WTC11 (cell line): ENCODE measurements at places on chromosomes 3 and 15. TPM values are rescaled to one million over a fixed set of nuclear protein-coding genes. Genes with fewer than 3 reads are reported as not detected.

DNA sequence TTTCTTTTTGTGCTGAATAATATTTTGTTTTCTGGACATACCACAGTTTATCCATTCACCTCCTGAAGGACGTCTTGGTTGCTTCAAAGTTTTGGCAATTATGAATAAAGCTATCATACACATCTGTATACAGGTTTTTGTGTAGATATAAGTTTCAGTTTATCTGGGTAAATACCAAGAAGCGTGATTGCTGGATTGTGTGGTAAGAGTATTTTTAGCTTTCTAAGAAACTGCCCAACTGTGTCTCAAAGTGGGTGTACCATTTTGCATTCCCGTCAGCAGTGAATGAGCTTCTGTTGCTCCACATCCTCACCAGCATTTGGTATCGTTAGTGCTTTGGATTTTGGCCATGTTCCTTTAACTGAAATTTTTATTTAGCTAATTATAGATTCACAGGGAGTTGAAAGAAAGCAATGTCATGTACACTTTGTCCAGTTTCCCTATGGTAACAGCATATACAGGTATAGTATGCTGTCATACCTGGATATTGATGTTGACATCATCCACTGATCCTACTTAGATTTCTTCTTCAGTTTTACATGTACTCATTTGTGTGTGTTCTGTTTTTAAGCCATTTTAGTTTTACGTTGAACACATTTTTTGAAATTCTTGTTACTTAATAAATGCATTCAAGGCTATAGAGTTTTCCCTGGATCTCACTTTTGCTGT, 11.9 kb downstream of the ARID3B start:
- no peak for DNase-seq

GRCh38 chr3:108202834-108203233, 19.4 kb downstream of the IFT57 start:
- peak; percentile 38 for DNase-seq

C3orf49 gene
- total RNA-seq = not detected in 3 replicates

- DNase-seq = no peak
Observed at GRCh38 chr3:176663837-176664831, 533.1 kb downstream of the TBL1XR1 start.

CEP19 gene
- 1.4 to 1.5 TPM (median 1.4 TPM) in 3 replicates for total RNA-seq

- no peak for DNase-seq
Observed at GRCh38 chr3:126554560-126555525, 3.9 kb downstream of the C3orf22 start.

GRCh38 chr15:37824717-37825382, 109.6 kb upstream of the TMCO5A start:
- DNase-seq = no peak

RARB gene
- total RNA-seq = 0.14 TPM in 1 of 3 replicates, not detected in the others

UROC1 gene
- total RNA-seq = 0.09 TPM in 1 of 3 replicates, not detected in the others

SUCNR1 gene
- not detected in 3 replicates for total RNA-seq

DNA sequence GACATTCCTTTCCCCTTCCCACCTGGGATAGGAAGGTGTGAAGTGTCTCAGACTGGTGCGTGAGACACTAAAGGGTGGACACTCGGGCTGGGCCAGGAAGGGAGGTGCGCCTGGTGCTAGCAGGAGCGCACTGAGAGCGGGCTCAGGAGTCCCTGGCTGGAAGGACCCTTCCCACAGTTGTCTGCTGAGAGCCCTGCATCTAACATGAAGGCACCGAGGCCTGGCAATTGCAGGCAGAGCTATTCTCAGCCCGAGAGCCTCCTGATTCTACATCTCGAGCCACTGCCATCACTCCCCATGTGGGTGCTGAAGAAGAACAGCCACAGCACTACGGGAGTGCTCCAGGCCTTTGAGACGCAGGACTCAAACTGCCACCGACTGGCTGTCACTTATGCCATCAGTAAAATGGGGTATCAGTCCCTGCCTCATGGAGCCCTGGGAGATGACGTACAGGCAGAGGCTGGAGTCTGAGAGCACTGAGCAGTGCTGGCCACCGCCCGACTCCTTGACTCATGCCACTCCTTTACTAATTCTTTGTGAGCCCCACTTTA, 159.4 kb downstream of the KLF13 start:
- DNase-seq = no peak

CERS3 gene
- total RNA-seq = 0.74 to 1.5 TPM (median 0.94 TPM) in 3 replicates

DNA sequence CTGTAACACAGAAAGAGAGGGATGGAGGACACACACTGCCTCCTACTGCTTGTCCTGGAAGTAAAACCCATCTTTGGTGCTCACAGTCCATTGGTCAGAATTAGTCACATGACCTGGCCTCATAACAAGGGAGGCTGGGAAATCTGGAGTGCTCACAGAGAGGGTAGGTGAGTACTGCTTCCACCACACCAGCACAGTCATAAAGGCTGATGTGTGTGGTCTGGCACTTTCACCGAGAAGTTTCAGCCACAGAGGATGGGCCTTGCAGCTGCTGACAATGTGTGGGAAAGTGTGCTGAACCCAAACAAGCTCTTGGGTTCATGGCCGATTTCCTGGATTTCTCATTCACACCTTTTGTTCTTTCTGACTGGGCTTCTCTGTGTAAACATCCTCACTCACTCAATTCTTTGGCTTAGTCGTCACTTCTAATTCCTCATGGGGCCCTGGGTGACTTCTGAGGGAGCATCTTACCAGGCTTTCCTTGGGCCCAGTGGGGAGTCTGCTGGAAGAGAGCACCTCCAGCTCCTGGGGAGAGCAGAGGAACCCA, 100.7 kb downstream of the ASB7 start:
- no peak for DNase-seq
